HFFc6 (cell line): ENCODE measurements at places on chromosomes 2 and 18. TPM values are rescaled to one million over a fixed set of nuclear protein-coding genes. Genes with fewer than 3 reads are reported as not detected.

CYP27C1 gene
- 0.06 to 0.13 TPM in 2 of 3 replicates, not detected in the other for total RNA-seq

SLC14A1 gene
- total RNA-seq: 0.24 to 1.6 TPM (median 1.2 TPM) in 3 replicates

BBS5 gene
- total RNA-seq: 5.8 to 7.3 TPM (median 6.0 TPM) in 3 replicates

SERPINB11 gene
- total RNA-seq: not detected in 3 replicates

NGEF gene
- 0.36 TPM in 1 of 3 replicates, not detected in the others for total RNA-seq

SLC4A3 gene
- 4.5 to 13.8 TPM (median 9.2 TPM) in 3 replicates for total RNA-seq

GAD1 gene
- 0.18 to 0.32 TPM in 2 of 3 replicates, not detected in the other for total RNA-seq

FSHR gene
- not detected in 3 replicates for total RNA-seq

PDE1A gene
- 3.6 to 6.9 TPM (median 4.8 TPM) in 3 replicates for total RNA-seq

DNAJC5G gene
- total RNA-seq: not detected in 3 replicates

LHCGR gene
- total RNA-seq: not detected in 3 replicates

AGXT gene
- total RNA-seq: not detected in 3 replicates

GRB14 gene
- total RNA-seq: 0.19 TPM in 1 of 3 replicates, not detected in the others

ARHGEF33 gene
- total RNA-seq: 0.18 to 0.94 TPM (median 0.40 TPM) in 3 replicates

UGT1A3 gene
- total RNA-seq: not detected in 3 replicates

AMER3 gene
- not detected in 3 replicates for total RNA-seq

ARHGAP25 gene
- not detected in 3 replicates for total RNA-seq

CRYBA2 gene
- total RNA-seq: not detected in 3 replicates

DHRS9 gene
- total RNA-seq: not detected in 3 replicates

ATRAID gene
- total RNA-seq: 118 to 137 TPM (median 123 TPM) in 3 replicates

SLC23A3 gene
- total RNA-seq: 0.66 to 1.3 TPM (median 1.0 TPM) in 3 replicates

CAPN14 gene
- total RNA-seq: 0.08 to 0.09 TPM (median 0.08 TPM) in 3 replicates

ACKR3 gene
- total RNA-seq: 0.18 TPM in 1 of 2 replicates, not detected in the other

MALL gene
- 24.5 to 37.6 TPM (median 29.2 TPM) in 3 replicates for total RNA-seq

FHL2 gene
- 202 to 250 TPM (median 207 TPM) in 3 replicates for total RNA-seq

SPATA3 gene
- total RNA-seq: not detected in 3 replicates
